ENCODE measurements at places on chromosomes 2 and 18.

DNA sequence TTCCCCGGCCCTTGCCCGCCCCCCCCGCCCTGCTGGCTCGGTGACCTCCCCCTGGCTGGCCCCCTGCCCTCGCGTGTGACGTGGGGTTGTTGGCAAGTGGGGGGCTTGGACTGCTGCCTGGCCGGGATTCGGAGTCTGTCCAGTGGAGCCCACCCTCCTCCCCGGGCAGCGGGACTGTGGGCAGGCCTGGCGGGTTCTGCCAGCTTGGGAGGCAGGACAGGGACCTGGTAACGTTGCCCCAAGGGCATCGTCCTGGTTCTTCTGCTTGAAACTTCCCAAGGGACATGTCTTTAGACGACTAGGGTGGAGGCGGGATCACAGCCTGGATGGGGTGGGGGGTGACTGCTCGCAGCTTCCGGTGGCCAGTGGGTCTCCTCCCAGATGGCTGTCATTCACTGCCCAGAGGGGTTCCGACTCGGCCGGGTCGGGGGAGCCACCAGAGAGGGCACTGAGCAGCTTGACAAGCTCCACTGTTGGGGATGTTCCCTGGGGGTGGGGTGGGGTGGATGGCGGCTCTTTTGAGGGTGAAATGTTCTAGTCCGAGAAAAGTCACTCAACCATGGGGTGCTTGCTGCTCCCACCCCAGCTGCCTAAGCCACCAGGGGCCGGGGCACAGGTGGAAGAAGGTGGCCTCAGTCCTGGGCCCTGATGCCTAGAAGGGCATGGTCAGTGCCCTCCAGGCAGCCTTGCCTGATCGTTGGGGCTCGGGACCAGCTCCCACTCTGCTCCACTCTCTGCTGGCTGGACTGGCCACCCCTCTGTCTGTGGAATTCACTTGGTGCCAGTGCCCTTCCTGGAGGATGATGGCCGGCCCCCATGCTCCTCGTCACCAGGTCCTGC, 4.3 kb upstream of the HS6ST1 start:
- no peak for DNase-seq

- no peak for DNase-seq
Measured at GRCh38 chr2:69043736-69044400, 30.9 kb downstream of the ANTXR1 start.

- no peak for DNase-seq
Measured at GRCh38 chr18:76970770-76971559, 148.6 kb downstream of the ZNF236 start.

GRCh38 chr2:64485331-64485730, 31.4 kb downstream of the LGALSL start:
- DNase-seq = no peak

DNA sequence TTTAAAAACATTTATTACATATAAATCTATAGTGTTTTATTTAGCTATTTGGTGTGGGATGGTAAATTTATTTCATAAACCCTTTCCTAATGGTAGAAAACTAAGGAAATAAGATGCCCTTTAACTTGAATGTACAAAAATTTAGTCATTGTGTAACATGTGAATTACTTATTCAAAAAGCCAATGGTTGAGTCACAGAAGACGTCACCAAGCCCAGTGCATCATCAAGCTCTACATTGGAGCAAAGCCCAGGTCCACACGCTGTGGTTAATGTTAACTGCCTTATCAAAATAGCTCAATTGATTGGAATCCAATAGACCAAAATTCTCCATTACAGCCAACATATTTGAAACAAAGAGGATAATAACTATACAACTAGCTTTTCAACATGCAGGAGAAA, 145.5 kb upstream of the LYPD1 start:
- DNase-seq = no peak

DNA sequence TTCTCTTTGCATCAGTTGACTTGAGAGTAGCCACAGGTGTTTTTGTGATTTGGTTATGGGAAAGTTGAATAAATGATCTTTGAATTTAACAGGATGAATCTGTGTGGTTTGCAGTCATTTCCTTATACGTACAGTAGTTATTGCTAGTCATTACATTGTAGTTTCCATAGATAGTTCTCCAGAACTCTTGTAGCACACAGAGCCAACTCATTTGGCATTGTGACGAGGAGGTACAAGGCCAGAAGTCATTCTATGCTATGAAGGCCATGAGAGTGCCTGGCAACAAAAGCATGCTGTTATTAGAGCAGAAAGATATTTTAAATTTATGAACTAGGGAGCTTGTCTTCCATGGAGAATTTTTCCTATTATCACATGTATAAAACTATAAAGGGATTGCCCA, 973.0 kb upstream of the CHAC2 start:
- no peak for DNase-seq

- no peak for DNase-seq
Measured at GRCh38 chr2:183998797-183999190, 599.5 kb upstream of the ZNF804A start.

DNA sequence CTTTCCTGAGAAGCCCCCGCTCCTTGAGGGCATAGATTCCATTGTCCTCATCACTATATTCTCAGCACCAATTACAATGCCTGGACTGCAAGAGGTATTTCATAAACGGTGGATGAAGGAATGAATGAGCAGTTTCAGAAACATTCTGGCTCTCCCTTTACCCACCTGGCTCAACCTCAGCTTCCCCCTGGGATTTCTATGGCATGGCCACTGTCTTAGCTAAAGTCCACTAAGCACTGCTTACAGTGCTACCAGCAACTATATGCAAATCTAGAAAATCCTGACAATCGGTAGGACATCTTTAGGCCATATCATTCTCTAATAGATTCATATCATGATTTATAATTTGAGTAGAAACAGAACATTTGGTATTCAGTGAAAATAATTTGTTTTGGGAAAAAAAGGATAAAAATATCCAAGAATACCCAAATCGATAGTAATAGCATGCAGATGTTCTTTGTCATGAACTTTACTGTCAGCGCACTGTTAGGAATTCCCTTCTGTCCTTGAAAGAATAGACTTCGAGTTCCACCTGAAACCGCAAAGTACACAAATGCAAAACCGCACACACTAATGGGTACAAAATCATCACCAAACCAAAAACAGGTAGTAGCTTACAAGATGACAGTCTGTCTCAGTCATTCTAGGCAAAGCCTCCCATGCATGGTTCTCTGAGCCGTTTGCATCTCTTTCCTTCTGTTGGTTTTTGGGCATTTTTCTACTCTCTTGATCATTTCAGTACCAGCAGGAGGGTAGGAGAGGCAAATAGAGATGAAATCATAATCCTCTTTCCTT, 303.6 kb upstream of the ID2 start:
- no peak for DNase-seq

DNA sequence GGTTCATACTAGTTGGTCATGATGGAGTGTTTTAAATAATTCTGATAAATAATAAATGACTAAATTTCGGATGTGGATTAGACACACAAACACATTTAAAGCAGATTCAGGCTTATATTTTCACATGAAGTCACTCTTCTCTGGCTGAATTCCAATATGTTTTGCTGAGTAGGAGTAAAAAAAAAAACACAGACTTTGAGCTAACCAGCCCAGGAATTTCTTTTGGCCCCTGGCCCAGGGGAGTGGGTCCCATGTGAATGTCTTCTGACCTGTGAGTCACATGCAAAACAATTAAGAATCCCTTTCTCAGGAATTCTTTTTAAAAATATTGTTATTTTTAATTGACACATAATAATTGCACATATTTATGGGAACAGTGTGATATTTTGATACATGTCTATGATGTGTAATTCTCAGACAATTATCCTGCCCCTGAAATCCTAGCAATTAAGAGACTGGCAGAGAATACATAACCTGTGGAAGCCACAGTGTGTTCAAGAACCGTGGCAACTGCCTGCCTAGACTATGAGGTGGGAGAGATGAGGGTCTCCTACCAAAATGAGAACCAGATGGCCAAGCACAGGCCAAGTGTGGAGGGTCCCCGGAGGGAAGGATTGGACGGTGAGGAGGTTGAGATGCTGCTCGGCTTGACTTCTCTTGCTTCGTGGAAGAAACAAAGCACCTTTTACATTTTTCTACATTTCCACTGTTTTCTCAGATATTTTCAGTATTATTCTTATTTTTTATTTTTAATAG, 236.4 kb downstream of the PIEZO2 start:
- no peak for DNase-seq

All from effector memory CD4-positive, alpha-beta T cell (primary cell).